Stimulated activated CD4-positive, alpha-beta T cell treated with anti-CD3 and anti-CD28 coated beads, Interleukin-4, amount 100 ng/mL, for 48 hours (primary cell): ENCODE measurements at places on chromosomes 6 and 20.

DNA sequence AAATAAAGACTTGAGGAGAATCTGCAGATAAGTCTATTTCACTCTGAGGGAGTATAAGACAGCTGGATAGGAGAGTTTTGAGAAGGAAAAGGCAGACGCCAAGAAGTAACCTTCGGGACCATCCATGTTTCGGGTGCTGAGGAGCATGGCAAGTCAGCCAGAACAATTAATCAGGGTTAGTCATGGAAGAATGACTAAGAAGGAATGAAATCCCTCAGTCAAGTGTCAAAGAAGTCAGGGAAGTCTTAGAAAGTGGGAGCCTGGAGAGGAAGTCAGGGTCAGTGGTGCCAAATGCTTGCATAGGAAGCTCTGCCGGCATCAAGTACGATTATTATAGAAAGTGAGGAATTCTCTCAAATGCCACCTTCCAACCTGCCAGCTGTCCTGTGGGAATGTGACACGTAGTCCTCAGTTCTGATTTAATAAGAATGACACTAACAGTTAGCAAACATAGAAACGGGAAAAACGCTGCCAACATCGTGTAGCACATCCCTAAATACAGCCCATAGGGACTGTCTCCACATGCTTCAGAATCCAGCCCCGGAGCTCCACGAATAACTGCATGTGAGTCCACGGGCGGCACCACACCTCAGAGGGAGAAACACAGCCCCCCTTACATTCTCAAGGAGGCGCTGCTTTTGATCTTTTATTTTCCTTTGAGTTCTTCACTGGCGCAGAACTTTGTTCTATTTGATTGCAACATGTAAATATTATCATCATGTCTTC lies 602.7 kb downstream of the PRKN start:
- DNase-seq, result no peak

DNA sequence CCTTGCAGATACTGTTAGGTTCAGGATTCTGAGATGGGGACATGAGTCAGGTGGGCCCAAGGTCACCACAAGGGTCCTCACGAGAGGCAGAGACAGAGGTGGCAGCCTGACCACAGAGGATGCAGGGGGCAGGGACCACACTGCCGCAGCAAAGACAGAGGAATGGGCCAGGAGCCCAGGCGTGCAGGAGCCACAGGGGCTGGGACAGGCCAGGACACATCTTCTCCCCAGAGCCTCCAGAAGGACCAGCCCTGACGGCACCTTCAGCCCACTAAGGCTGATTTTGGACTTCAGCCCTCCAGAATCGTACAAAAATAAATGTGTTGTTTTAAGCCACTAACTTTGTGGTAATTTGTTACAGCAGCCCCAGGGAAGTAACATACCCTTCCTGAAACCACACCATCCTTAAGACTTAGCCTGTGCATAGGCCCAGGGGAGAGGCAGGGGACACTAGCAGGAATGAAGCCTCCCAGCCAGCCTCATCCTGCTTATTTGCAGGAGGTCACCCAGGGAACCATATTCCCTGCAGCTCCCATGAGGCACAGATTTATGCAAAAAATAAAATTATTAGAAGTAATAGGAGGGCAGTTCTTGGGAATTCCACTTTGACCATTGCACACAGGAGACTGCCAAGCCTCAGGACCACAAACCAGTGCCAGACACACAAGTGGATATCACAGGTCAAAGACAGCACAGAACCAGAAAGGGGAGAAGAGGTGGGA lies 119.3 kb upstream of the CST7 start:
- no peak for DNase-seq

DNA sequence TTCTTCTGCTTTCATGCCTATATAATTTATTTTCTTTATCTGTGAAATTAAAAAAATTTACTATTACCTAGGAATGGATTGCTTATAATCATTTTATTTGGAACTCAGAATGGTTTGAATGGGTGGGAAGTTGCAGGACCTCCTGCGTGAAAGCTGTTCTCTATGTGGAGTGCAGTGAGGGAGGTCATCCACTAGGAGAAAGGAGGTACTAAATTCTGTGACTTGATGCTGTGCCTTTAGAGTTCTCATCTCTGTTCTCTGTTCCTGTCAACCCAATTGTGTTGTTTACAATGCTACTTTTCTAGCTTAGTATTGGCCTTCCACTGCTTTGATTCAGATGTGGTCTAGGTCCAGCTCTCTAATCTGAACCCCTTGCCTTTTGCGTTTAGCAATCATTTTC lies 65.0 kb upstream of the HIVEP1 start:
- DNase-seq, result no peak

DNA sequence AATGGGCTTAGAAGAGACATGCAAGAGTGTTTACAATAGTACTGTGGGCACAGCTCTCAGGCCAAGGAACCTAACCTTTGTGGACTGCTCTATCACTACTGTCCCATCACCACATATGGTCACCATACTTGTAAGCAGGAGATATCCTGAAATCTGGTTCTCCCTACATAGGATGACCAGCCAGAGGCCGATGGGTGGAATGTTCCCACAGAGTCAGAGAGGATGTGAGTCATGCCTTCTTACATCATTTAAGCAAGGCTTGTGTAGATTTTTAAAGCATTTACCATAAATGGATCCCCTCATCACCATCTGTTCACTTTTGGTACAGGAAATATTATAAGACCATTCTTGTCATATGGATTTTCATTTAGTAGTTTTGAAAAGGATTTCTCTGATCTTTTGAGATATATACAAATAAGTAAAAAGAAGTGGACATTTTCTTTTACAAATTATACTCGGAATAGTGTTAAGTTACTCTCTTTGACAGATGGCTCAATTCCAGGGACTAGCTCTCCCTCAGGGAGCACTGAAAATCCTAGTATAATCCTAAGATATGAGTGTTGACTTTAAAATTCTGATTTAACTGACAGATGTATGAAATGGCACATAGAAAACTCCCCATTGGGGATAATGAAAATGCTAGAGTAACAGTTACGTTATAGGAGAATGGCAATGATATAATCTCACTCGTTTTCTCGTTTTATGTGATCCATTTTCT lies 6.6 kb downstream of the HTR1B start:
- DNase-seq, result no peak

DNA sequence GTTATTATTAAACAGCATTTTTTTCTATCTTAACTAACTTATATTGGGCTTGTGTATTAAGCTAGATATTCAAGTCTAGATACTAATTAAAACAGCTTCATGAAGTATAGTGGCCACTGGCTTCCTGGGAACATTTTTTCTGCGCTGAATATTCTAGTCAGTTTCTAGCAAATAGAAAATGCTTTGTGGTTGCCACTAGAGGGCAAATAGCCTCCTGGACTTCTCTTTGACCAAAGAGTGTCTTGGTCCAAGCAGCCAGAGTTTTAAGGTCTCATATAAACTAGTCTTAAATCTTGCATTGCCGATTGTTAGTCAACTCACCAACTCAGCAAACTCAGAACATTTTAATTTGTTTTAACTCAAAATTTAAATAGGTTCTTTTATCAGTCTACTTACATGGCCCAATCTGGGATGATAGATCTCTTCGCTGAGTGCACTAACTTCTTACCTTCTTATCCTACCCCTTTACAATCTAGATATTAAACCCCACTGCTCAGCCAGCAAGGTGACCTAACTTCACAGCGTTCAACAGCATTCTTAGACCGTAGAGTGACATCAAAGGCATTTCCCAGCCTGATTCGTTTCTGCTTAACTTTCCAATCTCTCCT lies 24.6 kb upstream of the ID4 start:
- DNase-seq, result no peak

DNA sequence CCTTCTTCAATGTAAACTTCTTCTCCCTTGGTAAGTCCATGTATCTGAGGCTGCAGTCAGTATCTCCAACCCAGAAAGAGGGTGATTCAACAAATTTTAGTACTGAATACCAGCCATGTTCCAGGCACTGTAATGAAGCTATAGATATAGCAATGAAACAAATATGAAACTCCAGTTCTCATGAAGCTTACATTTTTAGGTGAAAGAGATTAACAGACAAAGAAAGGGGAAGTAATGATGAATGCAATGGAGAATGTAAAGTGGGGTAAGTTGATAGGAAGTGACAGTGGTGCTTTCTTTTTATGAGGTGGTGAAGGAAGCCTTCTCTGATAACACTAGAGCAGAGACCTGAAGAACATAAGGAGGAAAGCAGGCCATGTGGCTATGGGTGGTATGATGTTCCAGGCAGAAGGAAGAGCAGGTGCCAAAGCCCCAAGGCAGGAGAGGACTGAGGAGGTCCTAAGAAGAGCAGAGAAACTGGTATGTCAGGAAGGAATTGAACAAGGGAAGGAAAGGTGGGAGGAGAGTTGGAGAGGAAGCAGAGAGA lies 143.6 kb downstream of the TFAP2B start:
- DNase-seq, result no peak

GRCh38 chr6:84260196-84260595 lies 32.8 kb upstream of the CEP162 start:
- DNase-seq, result no peak

DNA sequence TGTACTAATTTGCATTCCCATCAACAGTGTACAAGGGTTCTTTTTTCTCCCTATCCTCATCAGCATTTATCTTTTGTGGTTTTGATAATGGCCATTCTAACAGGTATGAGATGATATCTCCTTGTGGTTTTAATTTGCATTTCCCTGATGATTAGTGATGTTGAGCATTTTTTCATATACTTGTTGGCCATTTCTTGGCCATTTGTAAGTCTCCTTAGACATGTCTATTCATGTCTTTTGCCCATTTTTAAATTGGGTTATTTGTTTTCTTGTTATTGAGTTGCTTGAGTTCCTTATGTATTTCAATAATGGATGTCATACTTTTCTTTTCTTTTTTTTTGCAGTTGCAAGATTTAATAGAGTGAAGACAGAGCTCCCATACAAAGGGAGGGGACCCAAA lies 17.8 kb downstream of the FOXQ1 start:
- DNase-seq, result no peak

DNA sequence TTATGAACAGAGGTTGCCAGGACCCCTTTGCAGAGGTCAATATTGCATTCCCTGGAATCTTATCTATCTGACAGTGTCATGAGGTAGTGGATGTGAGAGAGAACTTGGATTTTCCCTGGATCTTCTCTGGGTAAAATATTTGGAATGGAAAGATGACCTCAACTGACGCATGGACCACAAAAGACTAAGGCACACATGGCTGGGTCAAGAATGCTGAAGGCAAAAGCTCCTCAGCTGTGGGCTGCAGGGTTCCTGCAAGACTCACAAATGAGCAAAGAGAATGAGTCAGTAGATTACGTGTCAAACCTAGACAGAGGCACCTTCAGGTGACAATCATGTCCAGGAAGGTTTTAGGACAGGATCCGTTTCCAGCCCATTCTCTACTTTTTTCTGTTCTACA lies 484.0 kb downstream of the C6orf118 start:
- no peak for DNase-seq
